ENCODE measurements at places on chromosomes 13 and 19.

DNA sequence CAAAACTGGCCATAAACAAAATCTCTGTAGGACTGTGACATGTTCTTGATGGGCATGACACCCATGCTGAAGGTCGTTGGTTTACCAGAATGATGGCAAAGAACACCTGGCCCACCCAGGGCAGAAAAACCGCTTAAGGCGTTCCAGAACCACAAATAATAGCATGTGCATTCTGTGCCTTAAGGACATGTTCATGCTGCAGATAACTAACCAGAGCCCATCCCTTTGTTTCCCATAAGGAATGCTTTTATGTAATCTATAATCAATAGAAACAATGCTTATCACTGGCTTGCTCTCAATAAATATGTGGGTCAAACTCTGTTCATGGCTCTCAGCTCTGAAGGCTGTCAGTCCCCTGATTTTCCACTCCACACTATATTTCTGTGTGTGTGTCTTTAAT is 11.2 kb upstream of the ZNF578 start:
- DNase-seq = no peak

DNA sequence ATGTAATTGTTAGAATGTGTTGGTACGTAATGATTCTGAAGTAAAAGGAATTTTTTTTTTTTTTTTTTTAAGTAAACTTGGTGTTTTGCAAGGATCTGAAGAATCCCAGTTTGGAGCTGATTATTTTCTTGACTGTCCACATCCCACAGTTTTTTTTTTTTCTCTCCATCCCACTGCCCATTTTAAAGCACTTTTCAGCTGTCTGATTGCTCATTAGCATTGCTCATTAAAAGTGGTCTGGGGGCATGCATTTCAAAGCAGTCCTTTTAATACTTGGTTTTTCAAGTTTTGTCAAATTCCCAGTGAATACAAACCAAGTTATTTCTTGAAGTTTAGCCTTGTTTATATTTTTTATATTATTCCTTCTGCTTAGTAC is 44.1 kb downstream of the SLAIN1 start:
- no peak for DNase-seq

- no peak for DNase-seq
Observed at GRCh38 chr13:37690361-37690760, 91.8 kb upstream of the POSTN start.

DNA sequence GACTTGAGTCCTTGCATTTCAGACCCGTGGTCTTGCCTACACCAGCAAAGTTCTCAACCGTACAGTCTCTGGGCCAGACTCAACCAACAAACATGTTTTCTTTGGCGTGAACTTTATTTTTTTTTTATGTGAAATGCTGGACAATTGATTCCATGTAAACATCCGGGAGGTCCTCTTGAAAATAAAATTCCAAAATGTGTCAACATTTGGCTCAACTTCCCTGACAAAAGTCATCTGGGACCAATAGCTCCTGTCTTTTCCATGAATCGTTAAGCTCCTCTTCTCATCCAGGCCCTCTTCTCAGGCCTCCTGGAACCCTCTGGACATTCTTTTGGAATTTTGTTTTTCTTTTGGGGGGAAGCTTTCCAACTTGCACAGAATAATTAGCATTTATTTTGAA is 2.7 kb downstream of the ALDH16A1 start:
- no peak for DNase-seq

- DNase-seq = no peak
Observed at GRCh38 chr19:13825489-13826441, 30.5 kb downstream of the ZSWIM4 start.

DNA sequence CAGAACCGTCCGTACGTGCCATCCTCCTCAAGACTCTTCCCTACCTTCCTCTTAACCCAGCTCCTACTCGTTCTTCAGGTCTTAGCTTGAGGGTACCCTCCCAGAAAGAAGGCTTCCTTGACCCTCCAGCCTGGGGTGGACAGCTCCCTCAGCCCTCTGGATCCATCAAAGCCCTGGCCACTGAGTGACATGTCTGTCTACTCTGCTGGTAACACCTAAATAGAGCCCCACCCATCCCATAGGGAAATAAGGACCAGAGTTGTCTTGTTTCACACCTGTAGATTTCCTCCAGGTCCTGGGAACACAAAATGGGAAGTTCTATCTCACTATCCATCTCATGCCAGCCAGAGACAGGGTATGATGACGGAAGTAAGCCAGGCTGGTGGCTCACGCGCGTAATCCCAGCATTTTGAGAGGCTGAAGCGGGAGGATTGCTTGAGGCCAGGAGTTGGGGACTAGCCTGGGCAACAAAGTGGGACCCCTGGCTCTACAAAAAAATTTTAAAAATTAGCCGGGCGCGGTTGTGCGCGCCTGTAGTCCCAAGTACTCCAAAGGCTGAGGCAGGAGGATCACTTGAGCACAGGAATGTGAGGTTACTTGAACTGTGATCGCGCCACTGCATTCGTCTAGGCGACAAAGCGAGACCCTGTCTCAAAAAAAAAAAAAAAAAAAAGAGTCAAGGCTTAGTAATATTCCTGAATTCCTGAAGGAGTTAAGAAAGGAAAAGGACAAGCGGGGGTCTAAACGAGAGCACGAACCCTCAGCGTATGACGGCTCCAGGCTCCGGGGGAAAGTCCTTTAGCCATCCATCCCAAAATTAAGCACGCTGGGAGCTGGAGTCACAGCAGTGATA is 566 bp upstream of the CCDC97 start:
- DNase-seq = no peak

- no peak for DNase-seq
Observed at GRCh38 chr13:67493835-67494234, 263.7 kb upstream of the PCDH9 start.

DNA sequence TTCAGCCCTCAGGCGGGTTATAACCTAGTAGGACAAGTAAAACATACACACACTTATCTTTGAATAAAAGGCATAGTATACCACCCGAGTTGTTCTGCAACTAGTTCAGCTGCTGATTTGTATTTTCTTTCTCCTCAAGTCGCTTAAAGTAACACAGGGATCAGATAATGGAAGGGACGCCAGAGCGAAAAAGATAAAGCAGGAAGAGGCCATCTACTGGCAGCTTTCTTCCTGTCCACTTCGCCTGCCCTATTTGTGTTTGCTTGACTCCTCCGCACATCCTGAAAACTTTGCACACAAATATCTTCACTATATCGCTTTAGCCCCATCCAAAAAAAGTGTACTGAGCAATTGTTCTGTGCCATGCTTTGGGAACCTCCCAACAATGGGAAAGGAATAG is 238.0 kb upstream of the SOX21 start:
- DNase-seq = no peak

DNA sequence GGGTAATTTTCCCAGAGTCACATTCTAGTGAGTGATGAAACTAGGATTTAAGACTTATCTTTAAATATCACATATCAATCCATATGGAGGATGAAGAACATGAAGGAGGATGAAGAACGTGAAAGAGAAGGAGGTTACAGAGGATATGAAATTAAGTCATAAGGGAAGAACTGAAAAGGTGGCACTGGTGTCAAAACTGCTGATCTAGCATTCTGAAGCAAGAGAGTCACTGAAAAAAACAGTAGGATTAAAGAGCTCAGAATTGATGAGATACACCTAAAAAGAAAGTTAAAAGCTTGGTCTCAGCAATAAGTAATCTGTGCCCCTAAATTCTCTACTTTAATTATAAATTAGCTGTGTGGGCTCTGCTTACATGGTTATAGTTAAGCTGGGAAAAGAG is 156.5 kb downstream of the KCTD12 start:
- no peak for DNase-seq

DNA sequence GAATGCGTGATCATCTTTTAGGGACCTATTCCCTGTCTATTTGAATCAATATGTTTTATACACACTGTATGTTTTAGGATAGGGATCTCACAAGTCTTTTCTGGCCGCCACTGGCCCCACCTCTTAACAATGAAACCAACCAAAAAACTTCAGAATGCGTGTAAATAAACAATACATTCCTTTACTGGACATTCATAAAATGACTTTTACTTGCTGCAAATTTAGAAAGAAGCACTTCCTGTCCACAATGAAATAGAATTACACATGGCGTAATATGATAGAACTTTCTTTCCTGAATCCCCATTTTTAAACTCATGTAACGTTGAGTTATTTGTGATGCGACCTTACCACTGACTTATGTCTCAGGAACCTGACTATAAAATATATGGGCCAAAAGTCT is 233.6 kb downstream of the SLITRK6 start:
- no peak for DNase-seq

- no peak for DNase-seq
Observed at GRCh38 chr13:44211704-44212346, 161.8 kb upstream of the SERP2 start.

DNA sequence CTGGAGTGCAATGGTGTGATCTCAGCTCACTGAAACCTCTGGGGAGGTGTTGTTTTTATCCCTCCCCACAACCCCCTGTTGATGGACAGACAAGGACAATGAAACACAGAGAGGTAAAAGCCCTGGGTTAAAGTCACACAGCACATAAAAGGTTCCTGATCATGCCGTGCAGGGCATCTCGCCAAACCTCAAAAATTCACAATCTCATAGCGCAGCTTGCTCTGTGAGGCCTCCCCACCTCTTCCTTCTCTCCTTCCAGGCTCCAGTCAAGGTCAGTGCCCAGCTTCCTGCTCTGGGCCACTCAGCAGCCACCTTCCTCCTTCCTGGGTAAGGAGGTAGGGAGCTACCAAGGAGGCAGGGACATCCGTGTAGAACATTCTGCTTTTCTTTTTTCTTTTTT is 2.3 kb downstream of the FUT2 start:
- DNase-seq = no peak

DNA sequence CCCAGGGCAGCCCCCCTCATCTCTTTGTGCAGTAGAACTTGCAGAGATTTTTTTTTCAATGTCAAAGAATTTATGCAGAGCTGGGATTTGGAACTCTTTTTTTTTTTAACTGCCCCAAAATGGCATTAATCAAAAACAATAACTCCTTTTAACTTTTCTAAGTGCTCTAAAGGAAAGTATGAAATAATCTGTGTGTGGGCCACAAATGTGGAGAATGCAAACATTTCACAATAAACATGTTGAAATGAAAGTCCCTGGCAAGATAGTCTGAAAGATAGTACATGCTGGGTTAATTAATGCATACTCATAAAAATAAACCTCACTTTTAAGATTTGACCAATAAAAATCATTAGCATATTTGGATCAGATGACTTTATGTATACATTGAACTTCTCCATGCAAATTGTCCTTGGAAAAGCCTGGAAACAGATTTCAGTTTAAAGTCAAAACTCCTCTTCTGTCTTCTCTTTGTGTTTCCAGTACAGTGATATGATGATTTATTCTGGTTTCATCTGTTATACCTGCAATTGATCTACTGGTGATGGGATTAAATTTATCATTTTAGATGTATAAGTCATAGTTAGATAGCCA is 30.5 kb upstream of the ZNF536 start:
- DNase-seq = no peak

Data from stimulated activated CD8-positive, alpha-beta memory T cell treated with anti-CD3 and anti-CD28 coated beads, Interleukin-4, amount 100 ng/mL, for 4 hours (primary cell).